ENCODE measurements at places on chromosomes 2 and 18.
A peak's percentile ranks its signal among the peaks of the same experiment; 100 is the strongest.

GRCh38 chr18:1037776-1038175 is 133.1 kb downstream of the ADCYAP1 start:
- no peaks in the 10 kb centered on the region for H3K27me3 ChIP-seq
- no peak overlapping the region for H3K27ac ChIP-seq
- no peaks in the 10 kb centered on the region for H3K36me3 ChIP-seq
- no peak overlapping the region for H3K4me3 ChIP-seq
- DNase-seq = no peak

DNA sequence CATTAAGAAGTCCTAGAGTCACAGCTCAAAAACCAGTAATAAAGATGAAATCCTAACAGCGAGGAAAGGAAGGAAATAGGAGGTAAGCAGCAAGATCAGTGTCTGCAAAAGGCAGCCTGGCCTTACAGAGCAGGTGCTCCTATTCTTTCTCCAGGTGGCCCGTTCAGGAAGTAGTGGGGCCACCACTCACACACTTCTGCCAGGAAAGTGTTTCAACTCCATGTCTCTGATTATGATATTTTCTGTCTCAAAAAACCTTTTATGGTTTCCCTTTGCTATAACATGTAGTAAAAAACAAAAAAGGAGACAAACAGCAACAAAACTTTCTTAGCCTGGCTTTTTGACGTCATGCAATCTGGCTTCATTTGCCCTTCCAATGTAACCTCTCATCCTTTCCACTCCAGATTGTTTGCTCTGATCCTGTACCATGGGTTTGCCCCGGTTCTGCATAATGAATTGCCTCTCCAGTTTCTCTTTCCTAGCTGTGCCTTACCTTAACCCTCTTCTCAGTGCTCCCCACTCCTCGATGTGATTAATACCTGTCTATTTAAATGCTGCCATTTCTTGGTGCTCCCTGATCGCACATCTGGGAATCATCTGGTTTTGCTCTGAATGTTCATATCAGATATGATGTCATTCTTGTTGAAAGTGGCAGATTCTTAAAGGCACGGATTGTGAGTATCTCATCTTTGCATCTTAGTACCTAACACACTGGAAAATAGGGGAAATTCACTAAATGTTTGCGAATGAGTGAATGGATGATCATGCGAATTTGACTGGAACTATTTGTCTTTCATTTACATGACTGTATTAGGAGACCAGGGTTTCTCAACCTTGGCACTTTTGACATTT is 50.6 kb upstream of the PTPRM start:
- no peak overlapping the region for H3K27ac ChIP-seq
- no peak overlapping the region for H3K4me3 ChIP-seq
- H3K4me1 ChIP-seq = no peaks in the 10 kb centered on the region
- DNase-seq = no peak

GRCh38 chr2:101619191-101619591 is 78.3 kb upstream of the MAP4K4 start:
- DNase-seq = peak; percentile 62
- no peaks in the 10 kb centered on the region for H3K36me3 ChIP-seq
- H3K27me3 ChIP-seq = no peaks in the 10 kb centered on the region
- H3K4me1 ChIP-seq = peaks cover 12% of the 10 kb centered on the region
- H3K4me3 ChIP-seq = no peak overlapping the region

GRCh38 chr2:215851082-215851481 is 162.3 kb downstream of the MREG start:
- H3K27ac ChIP-seq = no peak overlapping the region
- no peak for DNase-seq
- H3K36me3 ChIP-seq = no peaks in the 10 kb centered on the region
- H3K4me3 ChIP-seq = no peak overlapping the region

DNA sequence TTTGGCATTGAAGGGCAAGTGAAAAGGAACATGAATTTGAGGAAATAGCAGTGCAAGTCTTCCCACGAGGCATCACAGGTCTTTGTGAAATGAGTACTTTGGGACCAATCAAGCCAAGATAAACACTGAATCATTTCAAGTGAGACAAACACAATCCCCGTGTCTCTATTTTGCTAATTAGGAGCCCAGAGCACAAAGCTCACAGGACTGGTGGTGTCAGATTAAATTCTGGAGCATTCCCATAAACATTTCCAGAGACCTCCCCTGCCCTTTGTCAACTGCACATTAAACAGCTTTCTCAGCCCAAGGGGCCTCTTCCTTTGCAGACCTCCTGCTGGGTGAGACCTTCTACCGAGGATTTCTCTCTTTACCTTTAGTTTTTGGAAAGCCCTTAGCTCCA is 50.7 kb downstream of the DAPL1 start:
- H3K4me3 ChIP-seq = no peak overlapping the region
- H3K4me1 ChIP-seq = no peaks in the 10 kb centered on the region
- DNase-seq = no peak
- no peaks in the 10 kb centered on the region for H3K36me3 ChIP-seq
- no peaks in the 10 kb centered on the region for H3K27me3 ChIP-seq
